Mesothelial cell of epicardium (in vitro differentiated cells): ENCODE measurements at places on chromosomes 3 and 15. TPM values are rescaled to one million over a fixed set of nuclear protein-coding genes. Genes with fewer than 3 reads are reported as not detected.

DNA sequence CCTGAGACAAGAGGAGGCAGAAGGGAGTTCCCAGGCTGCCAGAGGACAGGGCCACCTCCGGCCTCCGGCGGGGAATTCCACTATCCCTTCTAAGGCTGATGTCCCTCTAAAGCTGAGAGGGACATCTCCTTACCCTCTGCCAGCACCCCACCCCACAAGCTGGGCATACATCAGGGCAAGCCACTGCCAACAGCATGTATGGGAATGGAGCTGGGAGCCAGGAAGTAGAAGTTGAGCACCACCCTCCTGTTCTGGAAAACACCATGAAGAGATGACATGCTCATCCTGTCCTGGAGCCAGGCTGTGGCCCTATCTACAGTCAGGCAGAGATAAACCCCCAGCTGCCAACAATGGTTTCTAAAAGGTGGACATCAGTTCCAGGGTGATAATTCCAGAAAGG is 7.1 kb downstream of the PLCD1 start:
- peak; percentile 30 for DNase-seq

GRCh38 chr15:66614951-66615760 is 49.4 kb upstream of the LCTL start:
- no peak for DNase-seq

Gene ZNF860
- total RNA-seq, result 0.63 to 1.3 TPM (median 1.2 TPM) in 3 replicates

GRCh38 chr3:112847692-112848091 is 1.0 kb upstream of the CD200R1L start:
- no peak for DNase-seq

Gene THAP10
- 2.3 to 3.6 TPM (median 2.9 TPM) in 3 replicates for total RNA-seq

DNA sequence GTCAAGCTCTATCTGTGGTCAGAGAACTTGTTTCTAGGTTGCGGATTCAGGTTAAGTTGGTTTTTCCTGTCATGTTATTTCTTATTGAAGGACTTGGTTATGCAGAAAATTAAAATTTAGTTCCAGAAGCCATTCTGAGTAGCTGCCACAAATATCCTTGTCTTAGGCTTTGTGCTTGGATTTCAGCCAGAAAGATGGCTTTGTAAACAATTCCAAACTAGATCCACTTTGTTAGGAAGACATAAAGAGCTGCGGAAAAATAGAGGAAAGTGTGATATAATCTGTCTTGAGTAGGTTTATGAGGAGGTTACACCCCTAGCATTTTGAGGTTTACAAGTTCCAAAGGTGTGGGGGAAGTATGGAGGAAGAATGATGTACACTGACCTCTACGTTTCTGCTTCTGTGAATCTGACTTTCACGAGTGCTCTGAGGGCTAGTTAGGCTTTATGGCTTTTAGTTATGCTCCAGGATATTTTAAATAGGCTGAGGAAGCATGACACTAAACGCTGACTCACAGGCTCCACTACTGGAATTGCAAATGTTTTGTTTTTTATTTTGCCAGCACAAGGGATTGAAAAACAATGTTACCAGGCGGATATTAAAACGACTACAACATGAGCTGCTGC is 46.3 kb upstream of the UTS2B start:
- no peak for DNase-seq

DNA sequence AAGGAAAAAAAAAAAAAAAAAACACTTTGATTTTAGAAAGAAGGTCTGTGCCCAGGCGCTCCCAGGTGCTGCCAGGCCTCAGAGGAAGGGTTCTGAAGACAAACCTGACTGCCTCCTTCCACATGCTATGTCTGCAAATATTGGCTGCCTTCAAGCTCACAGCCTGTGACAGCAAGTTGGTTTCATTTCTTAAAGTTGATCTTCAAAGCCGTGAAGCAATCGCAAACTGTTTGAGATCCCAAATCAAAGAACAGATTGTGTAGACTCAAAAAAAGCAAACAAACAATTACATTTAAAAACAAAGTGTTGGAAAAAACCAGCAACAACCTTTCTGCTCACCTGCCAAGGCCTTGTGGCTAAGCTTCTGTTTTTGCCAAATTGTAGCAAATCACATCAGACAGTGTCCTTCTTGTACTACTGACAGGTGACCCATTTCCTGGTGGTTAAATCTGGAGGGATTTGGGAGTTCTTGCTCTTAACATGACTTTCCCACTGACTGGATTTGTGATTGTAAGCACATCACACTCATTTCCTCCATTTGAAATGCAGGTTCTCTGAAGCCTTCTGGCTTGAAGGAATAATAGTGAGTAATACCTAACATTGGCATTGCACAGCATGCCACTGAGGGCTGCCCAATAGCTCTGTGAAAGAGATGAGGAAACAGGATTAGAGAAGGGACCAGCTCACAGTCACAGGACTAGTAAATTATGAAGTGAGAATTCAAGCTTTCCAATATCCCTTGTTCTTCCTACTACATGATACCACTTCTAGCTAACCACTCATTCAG is 502.4 kb downstream of the LPP start:
- no peak for DNase-seq

Gene LRRC31
- total RNA-seq, result not detected in 3 replicates

DNA sequence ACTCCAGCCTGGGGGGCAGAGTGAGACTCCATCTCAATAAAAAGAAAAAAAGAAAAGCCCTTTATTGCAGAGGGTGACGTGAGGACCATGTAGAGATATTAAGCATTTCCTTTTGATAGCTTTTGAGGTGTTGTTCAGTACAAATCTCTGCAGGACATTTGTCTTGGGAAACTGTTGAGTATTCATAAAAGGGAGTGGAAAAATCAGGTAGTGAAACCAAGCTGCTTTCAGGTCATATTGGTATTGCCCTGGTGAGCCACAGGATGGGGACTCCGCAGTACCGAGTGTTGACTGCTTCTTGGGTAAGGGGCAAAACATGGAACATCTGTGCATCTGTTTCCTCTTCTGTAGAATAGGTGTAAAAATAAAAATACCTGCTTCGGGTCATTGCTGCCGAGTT is 9.9 kb downstream of the ITPR1 start:
- no peak for DNase-seq

DNA sequence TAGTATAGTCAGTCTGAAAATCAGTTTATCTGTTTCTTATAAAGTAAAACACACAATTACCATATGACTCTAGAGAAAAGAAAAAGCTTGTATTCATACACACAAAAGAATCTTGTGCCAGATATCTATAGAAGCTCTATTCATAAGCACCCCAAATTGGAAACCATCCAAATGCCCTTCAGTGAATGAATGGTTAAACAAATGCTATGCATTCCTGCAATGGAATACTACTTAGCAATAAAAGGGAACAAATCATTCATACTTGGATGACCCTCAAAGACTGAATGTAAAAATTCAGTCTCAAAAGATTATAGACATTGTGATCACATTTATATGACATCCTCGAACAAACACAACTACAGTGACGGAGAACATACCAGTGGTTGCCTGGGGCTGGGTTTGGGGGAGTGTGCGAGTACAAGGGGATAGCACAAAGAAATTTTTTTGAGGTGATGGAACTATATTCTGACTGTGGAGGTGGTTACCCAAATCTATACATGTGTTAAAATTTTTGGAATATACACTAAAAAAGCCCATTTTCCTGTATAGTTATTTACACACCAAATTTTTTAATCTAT is 680.6 kb downstream of the NTRK3 start:
- DNase-seq, result no peak

Gene PTX3
- 35.6 to 44.1 TPM (median 39.9 TPM) in 3 replicates for total RNA-seq

- DNase-seq, result no peak
These were observed 12.0 kb upstream of the ACAD9 start for GRCh38 chr3:128867200-128868125.

- no peak for DNase-seq
These were observed 47.9 kb downstream of the IGSF11 start for GRCh38 chr3:118986734-118987133.

Gene FBLN2
- total RNA-seq, result 63.3 to 68.6 TPM (median 67.5 TPM) in 3 replicates

DNA sequence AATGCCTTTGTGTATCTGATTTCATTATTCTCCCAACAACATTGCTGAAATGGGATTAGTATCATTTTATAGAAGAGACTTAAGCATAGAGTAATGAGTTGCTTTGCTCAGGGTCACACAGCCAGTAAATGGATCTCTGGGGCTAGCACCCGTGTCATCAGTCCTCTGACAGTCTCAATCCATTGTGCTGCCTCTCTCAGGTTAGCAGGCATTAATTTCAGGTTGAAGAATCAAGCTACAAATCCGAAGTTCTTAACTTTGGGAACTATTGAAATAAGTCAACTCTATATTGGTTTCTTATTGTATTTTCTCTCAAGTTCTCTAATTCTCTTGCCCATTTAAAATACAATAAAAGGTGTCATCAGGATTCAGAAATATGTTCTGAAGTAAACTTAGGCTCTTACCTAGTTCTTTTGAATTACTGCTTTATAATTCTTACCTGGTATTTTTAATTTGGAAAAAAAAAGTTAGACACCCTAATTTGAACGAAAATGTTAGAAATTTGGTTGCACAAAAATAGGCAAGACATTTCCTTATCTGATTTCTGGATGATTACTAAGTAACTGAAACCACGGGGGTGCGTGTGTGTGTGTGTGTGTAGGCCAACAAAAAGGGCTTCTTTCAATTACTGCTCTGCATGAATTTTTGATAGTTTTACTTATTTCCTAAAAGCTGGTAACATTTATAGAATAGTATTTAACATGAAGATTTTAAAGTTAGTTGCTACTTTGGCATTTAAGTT is 189.8 kb downstream of the MBNL1 start:
- DNase-seq, result no peak

DNA sequence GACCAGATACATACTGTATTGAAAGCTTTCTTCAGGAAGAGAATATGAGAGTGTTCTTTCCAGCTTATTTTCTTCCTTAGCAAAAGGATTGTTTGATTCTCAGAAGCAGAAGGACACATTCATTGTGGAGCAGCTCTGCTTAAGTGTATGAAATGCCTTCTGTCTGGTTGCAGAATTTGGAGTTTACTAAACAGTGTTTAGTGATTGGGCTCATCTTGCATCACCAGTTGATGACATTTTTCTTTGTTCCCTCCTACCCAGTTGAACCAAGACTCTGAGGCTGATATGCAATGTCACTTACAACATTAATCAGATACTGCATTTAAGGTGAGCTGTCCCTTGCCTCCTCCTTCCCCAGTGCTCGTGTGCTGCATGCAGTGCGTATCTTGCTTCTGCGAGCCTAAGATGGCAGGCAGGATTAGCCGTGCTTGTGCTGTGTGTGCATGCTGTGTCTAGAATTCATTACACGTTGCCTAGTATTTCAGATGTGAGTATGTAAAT is 18.4 kb downstream of the ZBTB38 start:
- no peak for DNase-seq

DNA sequence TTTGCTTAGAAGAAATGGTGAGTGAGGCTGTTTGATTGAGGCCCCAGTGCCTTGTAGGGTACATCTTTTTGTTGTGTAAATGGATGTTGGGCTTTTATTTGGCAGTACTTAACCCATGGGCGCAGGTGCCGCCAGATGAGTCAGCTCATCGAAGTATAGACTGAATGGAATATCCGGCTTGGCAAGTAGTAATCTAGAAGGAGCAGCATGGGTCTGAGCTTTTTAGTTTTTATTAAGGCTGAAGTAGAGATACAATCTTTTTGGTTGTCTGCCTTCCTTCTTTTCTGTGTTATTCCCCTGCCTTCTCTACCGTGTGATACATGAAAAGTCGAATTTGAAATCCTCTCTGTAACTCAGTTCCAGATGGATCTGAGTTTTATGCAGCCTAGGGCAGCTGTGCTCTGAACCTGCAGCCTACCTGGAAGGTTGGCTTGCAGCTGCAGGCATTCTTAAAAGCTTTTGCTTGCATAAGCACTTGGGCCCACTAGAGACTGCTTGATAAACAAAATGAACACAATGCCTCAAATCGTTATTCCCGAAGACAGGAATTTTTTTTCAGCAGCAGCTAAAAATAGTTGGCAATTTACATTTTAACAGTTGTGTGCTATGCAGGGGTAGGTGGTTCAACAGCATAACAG is 177.5 kb upstream of the CGNL1 start:
- DNase-seq, result no peak

GRCh38 chr3:117165601-117166051 is 456.0 kb downstream of the TUSC7 start:
- DNase-seq, result no peak

Gene CLCN2
- 16.6 to 17.0 TPM (median 16.9 TPM) in 3 replicates for total RNA-seq

DNA sequence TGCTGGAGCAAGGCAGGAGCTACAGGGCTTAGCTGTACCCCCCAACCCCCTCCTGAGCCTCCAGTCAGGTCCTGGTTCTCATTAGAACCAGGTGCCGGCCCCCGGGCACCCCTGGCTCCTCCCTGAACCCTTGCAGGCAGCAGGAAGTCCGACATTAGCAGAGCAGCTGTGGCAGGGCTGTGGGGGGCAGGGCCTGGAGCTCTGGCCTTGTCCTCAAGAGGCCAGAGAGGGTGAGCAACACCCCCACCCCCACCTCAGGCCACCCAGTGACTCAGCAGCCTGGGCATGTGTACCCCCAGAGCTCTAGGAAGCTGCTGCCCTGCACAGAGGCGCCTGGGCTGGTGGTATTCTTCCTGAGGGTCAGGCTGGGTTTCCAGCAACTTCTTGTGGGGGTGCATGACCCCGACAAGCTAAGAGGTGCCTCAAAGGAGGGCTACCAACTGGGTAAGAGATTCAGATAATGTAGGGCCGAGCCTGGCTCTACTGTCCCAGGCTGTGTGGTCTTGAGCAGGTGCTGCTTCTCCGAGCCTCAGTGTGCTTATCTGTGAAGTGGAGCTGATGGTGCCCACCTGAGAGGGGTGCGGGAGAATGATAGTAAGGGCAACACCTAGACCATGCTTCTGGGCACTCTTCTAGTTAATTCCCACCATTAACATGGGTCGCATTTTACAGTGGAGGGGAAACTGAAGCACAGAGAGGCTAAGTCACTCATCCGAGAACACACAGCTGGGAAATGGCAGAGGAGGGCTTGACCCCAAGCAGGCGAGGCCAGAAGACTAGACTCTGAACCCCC is 16.0 kb downstream of the H1-8 start:
- no peak for DNase-seq
